ENCODE measurements at places on chromosomes 2 and 18.

DNA sequence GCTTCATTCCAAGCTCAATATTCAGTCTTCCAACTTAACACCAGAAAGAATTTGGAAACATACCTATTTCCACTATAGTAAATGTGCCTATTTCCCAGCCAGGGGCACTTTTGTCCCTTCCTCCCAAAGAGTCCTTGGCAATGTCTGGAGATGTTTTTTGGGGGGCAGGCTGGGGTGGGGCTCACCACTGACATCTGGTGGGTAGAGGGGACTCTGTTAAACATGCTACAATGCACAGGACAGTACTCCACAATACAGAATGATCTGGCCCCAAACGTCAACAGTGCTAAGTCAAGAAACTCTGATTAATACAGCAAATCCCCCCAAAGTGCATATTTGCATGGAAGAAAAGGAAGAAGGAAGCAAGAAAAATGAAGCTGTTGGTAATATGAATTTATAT, 61.7 kb downstream of the SMIM21 start:
- no peak for DNase-seq

GRCh38 chr18:44686156-44686555, 5.5 kb downstream of the SETBP1 start:
- DNase-seq = no peak

GRCh38 chr18:72128649-72129048, 415.5 kb downstream of the CBLN2 start:
- no peak for DNase-seq

- no peak for DNase-seq
Observed at GRCh38 chr18:9539938-9540337, 64.6 kb downstream of the RALBP1 start.

DNA sequence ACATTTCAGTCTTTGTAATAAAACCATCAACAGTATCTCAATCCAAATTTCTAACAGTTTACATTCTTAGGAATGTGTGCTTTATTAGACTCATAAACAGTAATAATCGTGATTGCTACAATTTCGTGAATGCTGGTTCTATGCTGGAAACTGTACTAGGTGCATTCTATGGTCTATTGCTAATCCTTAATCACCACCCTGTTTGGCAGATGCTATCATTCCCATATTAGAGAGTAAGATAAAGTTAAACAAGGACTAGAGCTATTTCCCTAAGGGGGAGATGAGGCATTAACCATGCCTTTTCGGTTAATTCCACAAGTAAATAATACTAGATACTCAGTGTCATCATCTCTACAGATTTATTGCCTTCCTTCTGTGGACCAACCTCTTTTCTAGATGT, 244.0 kb downstream of the PAX3 start:
- DNase-seq = no peak

All from non-pigmented ciliary epithelial cell (primary cell).